ENCODE measurements at places on chromosomes 1 and 21.

DNA sequence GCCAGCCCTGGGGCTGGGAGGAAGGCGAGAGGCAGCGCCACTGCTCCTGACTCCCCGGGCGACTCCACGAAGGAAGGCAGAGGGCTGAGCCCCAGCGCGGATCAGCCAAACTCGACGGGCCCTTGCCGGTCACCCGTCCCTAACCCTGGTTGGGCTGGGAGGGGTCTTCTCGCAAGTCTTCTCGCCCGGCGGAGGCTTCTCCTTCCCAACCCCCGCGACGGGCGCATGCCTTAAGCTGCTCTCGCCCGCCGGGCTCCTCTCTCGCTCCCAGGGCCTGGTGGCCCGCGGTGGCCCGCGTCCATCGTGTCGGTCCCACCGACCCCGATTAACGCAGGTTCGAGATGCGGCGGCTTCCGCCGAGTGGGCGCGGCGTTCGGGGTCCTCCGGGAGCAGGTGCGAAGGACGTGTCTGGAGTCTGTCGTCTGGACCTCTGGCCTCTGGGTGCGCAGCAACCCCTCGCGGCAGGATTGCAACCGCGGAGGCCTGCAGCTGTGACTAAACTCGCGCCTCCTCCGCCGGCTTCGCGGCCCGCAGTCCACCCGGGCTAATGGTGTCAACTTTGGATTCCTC, 29.0 kb upstream of the PPM1J start:
- no peak for DNase-seq

- peak; percentile 11 for DNase-seq
Observed at GRCh38 chr1:225700164-225700821, 47.4 kb upstream of the ENAH start.

GRCh38 chr1:12136916-12137610, 29.7 kb upstream of the TNFRSF1B start:
- no peak for DNase-seq

- no peak for DNase-seq
Observed at GRCh38 chr21:35378881-35379280, 329.8 kb upstream of the RUNX1 start.

- DNase-seq, result no peak
Observed at GRCh38 chr1:193042766-193043691, 16.1 kb downstream of the UCHL5 start.

DNA sequence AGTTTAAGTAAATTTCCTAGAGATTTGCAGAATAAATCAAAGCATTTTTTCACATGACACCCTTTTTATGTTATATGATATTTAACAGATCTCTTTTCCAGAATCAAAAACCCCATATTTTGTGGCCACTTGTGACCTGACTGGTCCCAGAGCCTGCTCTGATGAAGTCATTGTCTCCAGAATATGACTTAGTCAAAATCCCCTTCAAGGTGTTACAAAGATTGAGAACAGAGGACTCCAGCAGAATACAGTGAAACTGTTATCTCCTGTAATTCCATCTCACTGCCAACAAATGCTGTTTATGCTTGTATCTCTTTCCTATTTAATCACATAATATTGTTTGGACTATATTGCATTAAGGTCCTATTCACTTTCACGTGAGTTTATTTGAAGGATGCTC, 25.6 kb downstream of the RGS1 start:
- no peak for DNase-seq

DNA sequence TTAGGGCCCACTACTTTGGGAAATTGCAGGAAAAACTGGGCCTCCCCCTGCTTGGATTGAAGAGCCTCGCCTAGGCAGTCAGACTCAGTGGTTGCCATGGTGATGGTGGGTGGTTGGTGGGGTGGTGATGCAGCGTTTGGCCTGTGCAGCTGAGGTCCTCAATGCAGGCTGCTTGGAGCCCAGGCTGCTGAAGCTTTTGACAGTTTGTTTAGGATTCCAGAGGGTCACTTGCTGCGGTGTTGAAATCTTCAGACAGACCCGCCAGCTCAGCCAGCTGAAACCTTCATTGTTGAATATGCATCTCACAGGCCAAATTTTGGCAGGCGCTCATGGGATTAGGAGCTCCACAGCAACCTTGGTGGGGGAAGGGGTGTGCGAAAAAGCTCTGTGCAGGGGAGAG, 67.9 kb downstream of the CACNA1E start:
- DNase-seq, result no peak

DNA sequence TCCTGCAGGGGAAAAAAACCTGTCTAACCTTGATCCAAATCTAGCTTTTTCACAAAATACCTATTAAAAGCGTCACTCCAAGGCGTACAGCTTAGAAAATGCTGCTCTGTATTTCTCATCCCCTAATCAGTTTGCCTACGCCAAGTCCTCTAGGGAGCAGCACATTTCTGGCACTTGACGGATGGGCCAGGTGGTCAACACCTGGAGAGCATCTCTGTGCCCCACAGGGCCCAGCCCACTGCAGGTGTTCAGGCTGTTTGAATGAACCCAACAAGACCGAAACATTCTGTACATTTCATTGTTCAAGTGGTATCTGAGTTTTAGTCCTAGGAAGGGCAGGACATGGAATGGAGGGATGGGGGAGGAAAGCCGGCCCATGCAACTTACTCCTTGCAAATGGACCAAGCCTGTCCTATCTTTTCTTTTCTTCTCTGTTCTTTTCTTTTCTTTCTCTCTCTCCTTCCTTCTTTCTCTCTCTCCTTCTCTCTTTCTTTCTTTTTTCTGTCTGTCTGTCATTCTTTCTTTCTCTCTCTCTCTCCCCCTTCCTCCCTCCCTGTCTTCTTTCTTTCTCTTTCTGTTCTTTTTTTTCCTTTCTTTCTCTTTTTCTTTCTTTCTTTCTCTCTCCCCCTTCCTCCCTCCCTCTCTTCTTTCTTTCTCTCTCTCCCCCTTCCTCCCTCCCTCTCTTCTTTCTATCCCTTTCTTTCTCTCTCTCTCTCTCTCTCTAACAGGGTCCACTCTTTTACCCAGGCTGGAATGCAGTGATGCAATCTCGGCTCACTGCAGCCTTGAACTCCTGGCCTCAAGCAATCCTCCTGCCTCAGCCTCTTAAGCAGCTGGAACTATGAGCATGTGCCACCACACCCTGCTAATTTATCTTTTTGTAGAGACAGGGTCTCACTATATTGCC, 29.1 kb downstream of the IGFN1 start:
- no peak for DNase-seq

DNA sequence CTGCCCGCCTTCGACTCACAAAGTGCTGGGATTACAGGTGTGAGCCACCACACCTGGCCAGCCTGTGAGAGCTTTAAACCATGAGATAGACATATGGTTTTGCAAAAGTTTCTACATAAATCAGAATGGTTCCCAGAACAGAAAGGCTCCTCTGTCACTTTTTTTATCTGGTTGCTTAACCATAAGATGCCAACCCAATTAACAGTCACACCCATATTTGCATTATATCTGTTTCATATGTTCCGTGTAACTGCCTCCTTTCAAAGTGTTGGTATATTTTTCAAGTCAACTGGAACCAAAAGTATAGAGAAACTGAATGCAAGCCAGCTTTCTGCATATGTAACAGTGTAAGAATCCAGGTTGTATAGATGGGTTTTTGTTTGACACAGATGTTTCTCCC, 23.7 kb upstream of the RCC1 start:
- no peak for DNase-seq

DNA sequence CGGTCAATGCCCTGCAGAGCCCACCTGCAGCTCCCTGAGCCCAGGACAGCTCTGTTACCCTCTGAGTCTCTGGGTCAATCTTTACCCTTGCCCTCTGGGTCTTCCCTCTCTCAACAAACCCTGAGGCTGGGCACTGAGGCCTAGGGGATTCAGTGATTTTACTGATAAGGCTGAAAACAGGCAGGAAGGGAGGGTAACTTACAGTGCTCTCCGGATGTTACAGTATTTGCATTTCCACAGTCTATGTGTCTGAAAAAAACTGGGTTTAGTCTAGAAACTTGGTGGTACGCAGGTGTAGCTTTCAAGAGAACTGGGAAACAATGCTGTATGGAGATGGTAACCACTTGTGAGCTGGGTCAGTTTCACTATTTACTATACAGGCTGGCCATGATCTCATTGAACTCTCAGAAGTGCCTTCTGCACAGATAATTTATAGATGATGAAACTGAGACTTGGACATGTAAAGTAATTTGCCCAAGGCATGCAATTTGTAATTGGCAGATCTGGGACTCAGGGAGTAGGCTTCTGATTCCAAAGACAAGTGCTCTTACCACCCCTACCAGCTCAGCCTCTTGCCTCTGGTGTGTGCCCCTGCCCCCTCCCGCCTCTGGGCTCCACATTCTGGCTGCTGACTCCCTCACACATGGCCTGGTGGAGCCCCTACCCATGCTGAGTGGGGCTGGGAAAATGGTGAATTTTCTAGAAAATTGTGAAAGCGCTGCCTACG, 48.8 kb downstream of the TENT5C start:
- no peak for DNase-seq

GRCh38 chr1:205581321-205581980, 50.4 kb downstream of the ELK4 start:
- DNase-seq, result no peak

DNA sequence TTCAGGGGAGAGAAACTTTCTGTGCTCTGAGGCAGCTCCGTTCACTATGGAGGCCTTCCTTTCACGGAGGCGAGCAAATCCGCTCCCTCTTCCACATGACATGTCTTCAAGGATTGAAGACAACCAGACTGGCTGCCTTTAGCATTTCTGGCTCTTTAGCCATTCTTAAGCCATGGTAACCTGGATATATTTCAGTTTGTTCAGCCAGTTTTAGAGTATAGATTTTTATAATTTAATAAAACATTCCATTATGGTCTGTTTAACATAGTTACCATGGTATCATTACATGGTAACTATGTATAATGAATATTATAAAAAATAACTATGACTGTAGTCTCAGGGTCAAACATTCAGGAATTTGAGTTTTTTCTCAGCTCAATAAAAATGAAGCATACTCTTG, 54.2 kb upstream of the NFIA start:
- no peak for DNase-seq

- no peak for DNase-seq
Observed at GRCh38 chr1:2494323-2494693, 18.2 kb downstream of the PLCH2 start.

DNA sequence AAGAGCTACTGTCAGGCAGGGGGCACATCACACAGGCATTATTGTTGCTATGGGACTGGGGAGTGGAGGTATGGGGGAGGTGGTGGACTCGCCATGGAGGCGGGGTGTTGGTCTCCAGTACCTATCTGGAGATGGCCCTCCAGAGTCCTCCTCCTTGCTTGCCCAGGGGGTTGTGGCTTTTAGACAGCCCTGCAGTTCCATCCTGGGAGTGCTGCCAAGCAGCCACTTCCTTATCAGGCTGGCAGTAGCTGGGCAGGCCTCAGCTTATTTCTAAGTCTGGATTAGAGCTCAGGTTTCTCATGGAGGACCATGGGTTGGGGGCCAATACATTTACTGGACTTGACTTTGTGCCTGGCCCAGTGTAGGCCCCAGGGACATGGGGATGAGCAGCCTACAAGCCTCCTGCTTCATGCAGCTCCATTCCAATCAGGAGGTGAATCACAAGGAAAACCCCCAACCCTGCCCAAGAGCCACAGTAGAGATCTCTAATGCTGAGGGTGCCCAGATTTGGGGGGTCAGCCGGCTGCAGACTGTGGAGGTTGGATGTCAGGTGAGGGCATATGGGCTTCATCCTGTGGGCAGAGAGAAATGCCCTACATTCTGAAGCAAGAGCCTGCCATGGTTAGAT, 210.7 kb upstream of the EDN2 start:
- DNase-seq, result peak; percentile 60

DNA sequence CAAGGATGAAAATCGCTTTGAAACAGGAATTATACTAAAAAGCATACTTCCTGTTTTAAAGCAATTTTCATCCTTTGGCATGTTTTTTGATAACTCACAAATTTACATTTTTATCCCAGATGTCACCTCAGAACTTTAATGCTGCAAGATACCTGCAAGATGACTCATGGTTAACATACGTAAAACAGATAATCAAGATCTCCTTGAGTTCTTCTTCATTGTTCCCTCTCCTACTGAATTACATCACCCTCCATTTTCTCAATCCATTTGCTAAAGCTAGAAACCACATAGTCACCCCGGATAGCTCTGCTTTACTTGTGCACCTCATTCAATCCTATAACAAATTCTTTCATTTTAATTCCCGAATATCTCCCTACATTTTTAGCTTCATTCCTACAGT, 1114.2 kb downstream of the PLA2G4A start:
- no peak for DNase-seq

- no peak for DNase-seq
Observed at GRCh38 chr1:105914403-105914802, 1142.1 kb upstream of the PRMT6 start.

GRCh38 chr1:200918006-200918405, 23.3 kb downstream of the INAVA start:
- no peak for DNase-seq

GRCh38 chr1:212364985-212365384, 49.7 kb downstream of the PACC1 start:
- no peak for DNase-seq

- DNase-seq, result peak; percentile 79
Observed at GRCh38 chr1:197021716-197022115, 44.4 kb downstream of the CFHR5 start.

- DNase-seq, result no peak
Observed at GRCh38 chr1:215617979-215618378, 50.9 kb downstream of the KCTD3 start.

DNA sequence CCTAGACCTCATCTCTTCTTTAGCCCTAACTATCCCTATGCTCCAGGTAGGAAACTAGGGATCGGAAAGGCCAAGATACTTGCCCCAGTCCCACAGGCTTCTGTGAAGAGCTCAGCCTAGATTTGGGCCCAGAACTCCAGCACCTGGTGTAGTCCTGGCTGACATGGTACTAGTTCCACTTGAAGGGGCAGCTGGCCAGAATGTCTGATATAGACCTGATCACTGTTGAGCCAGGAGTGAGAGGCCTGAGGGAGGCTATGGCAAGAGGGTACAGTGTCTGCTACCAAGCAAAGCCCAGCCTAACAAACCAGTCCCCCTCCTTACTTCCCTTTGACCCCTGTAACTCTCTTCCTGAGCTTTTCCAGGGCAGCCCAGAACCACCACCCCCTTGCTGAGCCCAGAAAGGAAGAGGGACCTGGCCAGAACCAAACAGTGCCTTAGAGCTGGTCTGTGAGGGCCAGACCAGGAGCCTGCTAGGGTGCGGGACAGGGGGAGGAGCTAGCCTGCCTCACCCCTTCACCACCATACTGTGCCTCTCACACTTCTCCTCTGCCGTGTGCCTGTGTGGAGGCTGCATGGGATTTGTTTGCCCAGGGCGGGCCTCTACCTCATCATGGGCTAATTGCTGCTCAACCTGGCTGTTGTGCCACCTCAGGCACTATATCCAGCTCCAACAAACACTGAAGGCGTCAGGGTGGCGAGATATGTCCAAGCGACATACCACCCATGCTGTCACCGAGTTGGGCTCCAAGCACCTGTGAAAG, 10.9 kb downstream of the POMGNT1 start:
- no peak for DNase-seq

DNA sequence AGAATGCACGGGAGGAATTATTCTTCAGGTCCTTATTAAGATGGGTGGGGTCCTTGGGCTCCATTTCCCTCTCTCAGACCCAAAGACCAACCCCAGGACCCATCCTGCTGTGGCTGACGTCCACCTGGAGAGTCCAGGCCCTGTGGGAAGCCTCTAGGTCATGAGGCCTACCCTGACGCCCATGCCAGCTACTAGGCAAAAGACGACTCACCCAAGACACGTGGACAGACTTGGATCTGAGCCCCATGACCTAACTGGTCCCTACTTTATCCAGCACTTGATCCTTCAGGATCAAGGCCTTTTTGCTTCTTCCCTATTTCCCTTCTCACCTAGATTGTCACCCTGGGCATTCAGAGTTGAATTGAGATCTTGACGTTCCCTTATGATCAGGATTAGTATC, 56.0 kb upstream of the CASZ1 start:
- DNase-seq, result no peak

- no peak for DNase-seq
Observed at GRCh38 chr1:171352554-171352953, 38.6 kb downstream of the FMO4 start.

- no peak for DNase-seq
Observed at GRCh38 chr1:49060766-49061165, 284.1 kb upstream of the BEND5 start.

Data from KBM-7 (cell line).